Airway epithelial cell (primary cell): ENCODE measurements at places on chromosomes 4 and X. TPM values are rescaled to one million over a fixed set of nuclear protein-coding genes. Genes with fewer than 3 reads are reported as not detected.

The RHOXF2 gene
- not detected in 2 replicates for total RNA-seq

The DMRTC1 gene
- not detected in 2 replicates for total RNA-seq

The CHRDL1 gene
- total RNA-seq = not detected in 2 replicates

The TRIM2 gene
- 9.6 and 14.9 TPM in 2 replicates for total RNA-seq

The PAGE5 gene
- not detected in 2 replicates for total RNA-seq

The FGB gene
- not detected in 2 replicates for total RNA-seq

The SPATA4 gene
- not detected in 2 replicates for total RNA-seq

The GAGE10 gene
- total RNA-seq = not detected in 2 replicates

The DCX gene
- total RNA-seq = 0.07 TPM in 1 of 2 replicates, not detected in the other

The PGK1 gene
- 534 and 950 TPM in 2 replicates for total RNA-seq

The SLC49A3 gene
- total RNA-seq = 0.42 and 0.63 TPM in 2 replicates

The LDB2 gene
- total RNA-seq = not detected in 2 replicates

The TEX13D gene
- not detected in 2 replicates for total RNA-seq

The IQSEC2 gene
- total RNA-seq = 4.2 and 10.3 TPM in 2 replicates

The ARHGAP10 gene
- total RNA-seq = 9.8 and 10.0 TPM in 2 replicates

The ZAR1 gene
- not detected in 2 replicates for total RNA-seq

The MAGEC1 gene
- total RNA-seq = not detected in 2 replicates

The TMEM47 gene
- 2.0 and 3.0 TPM in 2 replicates for total RNA-seq

The TADA2B gene
- total RNA-seq = 10.5 and 11.8 TPM in 2 replicates

The ASB11 gene
- total RNA-seq = not detected in 2 replicates

The PPM1K gene
- 3.2 and 9.0 TPM in 2 replicates for total RNA-seq

The CORIN gene
- total RNA-seq = 0.05 and 0.42 TPM in 2 replicates

The TLL1 gene
- total RNA-seq = 0.92 and 1.1 TPM in 2 replicates

The CYTL1 gene
- total RNA-seq = not detected in 2 replicates

The BCORL1 gene
- total RNA-seq = 1.7 and 2.8 TPM in 2 replicates

The EDA2R gene
- total RNA-seq = 0.60 and 1.7 TPM in 2 replicates

The TEX13C gene
- not detected in 2 replicates for total RNA-seq

The HSPA4L gene
- 44.9 and 45.2 TPM in 2 replicates for total RNA-seq

The ITIH6 gene
- total RNA-seq = not detected in 2 replicates

The F8A2 gene
- not detected in 2 replicates for total RNA-seq

The MAGEA1 gene
- not detected in 2 replicates for total RNA-seq

The PTPN13 gene
- 46.8 and 50.6 TPM in 2 replicates for total RNA-seq

The MAGEE1 gene
- total RNA-seq = 2.5 TPM in 2 replicates

The PFKFB1 gene
- not detected in 2 replicates for total RNA-seq

The CSN1S1 gene
- total RNA-seq = not detected in 2 replicates

The REPS2 gene
- 1.2 and 1.5 TPM in 2 replicates for total RNA-seq

The ZNF711 gene
- total RNA-seq = 0.88 and 0.92 TPM in 2 replicates

The TIMP1 gene
- total RNA-seq = 248 and 302 TPM in 2 replicates

The SCML1 gene
- total RNA-seq = 5.8 and 8.2 TPM in 2 replicates

The NDUFC1 gene
- total RNA-seq = 57.5 and 77.5 TPM in 2 replicates

The LRAT gene
- 1.3 and 1.4 TPM in 2 replicates for total RNA-seq
